Esophagus squamous epithelium (tissue), 5 donors: ENCODE measurements at places on chromosomes 1 and 21.

- DNase-seq = no peak
Measured at GRCh38 chr1:111151838-111152237, 11.8 kb downstream of the CEPT1 start.

DNA sequence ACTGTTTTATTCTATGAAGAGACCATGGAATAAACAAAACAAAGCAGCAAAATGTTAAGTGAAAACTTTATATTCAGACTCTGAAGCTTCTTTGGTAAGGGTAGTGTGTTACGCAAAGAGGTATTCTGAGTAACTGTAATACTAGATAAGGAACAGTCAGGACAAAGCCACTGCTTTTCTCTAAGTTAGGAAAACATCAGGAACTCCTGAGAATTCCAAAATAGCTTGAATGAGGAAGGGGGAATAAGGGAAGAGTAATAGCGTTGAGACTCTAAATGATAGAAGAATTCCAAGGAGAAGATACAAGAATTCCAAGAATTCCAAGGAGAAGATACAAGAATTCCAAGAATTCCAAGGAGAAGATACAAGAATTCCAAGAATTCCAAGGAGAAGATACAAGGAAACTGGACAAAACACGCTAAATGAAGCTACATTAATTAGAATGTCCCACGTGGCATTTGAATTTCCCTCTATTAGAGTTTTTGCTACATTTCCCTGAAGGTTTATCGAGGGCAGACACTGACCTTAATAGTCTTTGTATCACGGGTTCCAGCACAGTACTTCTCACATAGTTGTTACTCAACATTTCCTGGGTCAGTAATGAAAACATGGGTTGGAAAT is 71.5 kb downstream of the SMYD3 start:
- no peak for DNase-seq

GRCh38 chr1:47852006-47852718 is 145.0 kb downstream of the TRABD2B start:
- no peak for DNase-seq

GRCh38 chr1:9714257-9714718 is 62.8 kb downstream of the PIK3CD start:
- DNase-seq = no peak

GRCh38 chr1:12194666-12195216 is 27.9 kb downstream of the TNFRSF1B start:
- no peak for DNase-seq

DNA sequence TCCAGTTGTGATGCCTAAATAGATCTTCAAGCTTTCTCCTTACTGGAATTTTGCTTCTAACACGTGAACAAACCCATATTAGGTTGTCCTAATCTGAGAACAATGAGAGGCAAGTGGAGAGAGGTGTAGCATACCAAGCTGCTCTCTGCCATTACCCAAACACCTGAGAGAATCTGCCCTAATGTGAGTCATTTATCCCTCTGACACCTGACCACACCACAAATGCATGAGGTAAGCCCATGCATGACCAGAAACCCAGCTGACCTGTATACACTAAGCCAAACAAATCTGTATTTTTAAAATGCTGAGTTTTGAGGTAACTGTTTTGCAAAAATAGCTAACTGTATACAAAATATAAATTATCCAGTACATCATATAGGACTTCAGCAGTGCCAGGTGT is 1458.1 kb upstream of the B3GALT2 start:
- DNase-seq = no peak

DNA sequence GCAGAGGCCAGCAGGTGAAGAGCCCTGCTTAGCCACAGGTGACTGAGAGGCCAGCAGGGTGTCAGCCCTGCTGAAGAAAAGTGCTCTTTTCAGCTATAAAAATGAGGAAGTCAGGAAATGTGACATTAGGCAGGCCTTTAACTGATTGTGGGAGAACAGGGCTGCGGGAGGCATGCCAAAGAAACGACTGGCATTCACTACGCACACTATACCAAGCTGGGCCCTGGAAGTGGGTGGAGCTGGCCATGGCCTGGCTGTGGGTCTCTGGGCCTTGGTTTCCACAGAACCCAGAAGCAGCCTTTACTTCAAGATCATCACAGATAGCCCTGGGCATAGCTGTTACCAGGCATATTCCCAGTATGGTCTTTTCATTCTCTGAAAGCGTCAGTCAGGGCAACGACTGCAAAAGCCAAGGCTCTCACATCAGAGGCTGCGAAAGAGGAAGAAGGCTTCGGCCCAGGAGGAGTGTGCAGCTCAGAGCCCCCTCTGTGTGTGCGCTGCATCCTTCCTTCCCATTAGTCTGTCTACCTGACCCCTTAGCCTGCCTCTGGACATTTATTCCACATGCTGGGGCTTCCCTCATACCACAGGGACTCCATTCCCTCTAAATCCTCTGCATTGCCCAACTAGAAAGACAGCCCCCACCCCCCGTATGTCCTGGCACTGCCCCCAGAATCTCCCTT is 14.3 kb downstream of the SLC2A1 start:
- no peak for DNase-seq

- DNase-seq = no peak
Measured at GRCh38 chr1:93775224-93775623, 93.6 kb upstream of the BCAR3 start.

DNA sequence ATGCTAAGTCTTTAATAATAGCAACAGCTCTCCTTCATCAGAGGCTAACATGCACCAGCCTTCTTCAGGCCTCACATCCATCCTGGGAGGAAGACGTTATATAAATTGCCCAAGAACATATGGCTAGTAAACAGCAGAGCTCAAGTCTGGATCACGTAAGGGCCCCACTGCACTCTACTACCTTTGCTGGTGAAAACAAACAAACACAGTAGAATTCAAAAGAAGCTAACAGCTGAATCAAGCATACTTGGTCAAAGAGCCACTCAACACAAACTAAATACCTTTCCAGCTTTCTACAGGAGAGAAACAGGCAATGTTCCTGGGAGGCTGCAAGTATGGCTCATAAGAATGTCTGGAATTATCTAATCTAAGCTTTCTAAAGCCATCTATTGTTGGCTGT is 66.0 kb downstream of the WLS start:
- DNase-seq = no peak

DNA sequence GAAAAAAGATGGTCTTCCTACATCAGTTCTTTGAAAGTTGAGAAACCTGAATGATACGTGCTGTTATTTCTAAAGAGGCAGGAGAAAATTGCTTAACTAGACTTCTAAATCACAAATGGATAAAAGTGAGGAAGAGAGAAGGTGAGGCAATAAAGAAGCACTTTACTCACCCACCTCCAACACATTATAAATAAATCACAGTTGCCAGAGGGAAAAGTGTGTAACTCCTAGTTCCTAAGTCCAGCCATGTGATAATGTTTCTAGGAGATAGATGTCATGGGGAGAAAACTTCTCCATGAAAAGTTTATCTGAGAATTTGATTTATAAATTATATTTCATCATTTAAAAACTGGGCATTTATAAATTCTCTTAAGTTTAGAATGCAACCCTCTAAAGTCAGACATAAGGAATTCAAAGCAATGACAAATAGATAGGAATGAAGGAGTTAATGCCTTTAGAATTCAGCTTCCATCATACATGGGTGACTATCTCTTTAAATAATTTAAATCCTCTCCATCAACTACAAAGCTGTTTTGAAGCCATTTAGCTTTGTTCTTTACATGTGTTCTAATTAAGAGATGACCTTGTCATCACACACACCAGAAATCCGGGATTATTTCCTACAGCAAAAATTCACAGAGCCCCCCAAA is 60.0 kb downstream of the NRIP1 start:
- DNase-seq = no peak

DNA sequence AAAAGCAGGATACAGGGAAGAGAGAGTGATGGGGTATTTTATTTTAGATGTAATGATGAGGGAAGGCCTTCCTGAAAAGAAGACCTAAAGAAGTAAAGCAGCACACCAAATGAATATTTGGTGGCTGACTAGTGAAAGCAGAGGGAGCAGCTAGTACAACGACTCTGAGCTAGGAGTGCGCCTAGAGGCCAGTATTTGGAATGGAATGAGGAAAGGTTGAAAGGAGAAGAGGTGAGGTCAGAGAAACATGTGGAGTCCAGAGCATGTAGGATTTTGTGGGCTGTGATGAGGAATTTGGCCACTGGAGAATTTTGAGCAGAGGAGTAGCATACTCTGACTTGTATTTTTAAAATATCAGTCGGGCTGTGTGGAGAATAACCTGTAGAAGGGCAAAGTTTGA is 11.8 kb upstream of the RPL5 start:
- DNase-seq = no peak

- DNase-seq = no peak
Measured at GRCh38 chr1:229714964-229715603, 89.0 kb downstream of the URB2 start.

DNA sequence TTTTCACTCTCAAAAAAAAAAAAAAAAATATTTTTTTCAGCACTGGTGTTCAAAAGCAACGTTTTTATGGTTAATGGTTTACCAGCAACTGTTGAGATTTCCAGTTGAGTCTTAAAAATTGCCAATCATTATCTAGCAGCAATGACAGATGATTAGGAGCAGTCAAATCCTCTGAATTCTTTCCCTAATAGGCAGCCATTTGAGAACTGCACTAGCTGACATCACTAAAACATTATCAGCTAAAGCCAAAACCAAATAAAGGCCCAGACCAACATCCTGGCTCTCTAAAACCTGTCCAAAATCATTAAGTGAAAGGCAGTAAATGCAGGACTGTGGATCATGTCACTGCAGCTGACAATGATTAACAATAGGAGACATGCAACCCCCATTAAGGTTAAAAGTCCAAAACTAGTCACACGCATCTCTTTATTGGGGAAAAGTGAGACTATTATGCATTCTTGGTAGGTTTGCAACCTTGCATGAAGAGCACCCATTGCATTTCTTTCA is 14.0 kb downstream of the SFPQ start:
- no peak for DNase-seq

DNA sequence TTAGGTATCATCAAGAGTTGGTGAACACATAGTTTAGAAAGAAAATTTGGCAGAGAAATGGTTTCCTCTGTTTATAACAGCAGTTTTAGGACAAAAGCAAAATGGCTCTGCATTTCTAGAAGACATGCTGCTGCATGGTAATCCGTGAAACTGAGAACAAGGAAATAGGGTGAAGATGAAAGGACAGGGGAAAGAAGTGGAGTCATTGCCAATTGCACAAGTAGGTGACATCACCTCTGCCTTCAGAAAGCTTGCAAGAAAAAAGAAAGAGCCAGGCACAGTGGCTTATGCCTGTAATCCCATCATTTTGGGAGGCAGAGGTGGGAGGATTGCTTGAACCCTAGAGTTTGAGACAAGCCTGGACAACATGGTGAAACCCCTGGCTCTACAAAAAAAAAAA is 217.6 kb downstream of the LMX1A start:
- DNase-seq = no peak

DNA sequence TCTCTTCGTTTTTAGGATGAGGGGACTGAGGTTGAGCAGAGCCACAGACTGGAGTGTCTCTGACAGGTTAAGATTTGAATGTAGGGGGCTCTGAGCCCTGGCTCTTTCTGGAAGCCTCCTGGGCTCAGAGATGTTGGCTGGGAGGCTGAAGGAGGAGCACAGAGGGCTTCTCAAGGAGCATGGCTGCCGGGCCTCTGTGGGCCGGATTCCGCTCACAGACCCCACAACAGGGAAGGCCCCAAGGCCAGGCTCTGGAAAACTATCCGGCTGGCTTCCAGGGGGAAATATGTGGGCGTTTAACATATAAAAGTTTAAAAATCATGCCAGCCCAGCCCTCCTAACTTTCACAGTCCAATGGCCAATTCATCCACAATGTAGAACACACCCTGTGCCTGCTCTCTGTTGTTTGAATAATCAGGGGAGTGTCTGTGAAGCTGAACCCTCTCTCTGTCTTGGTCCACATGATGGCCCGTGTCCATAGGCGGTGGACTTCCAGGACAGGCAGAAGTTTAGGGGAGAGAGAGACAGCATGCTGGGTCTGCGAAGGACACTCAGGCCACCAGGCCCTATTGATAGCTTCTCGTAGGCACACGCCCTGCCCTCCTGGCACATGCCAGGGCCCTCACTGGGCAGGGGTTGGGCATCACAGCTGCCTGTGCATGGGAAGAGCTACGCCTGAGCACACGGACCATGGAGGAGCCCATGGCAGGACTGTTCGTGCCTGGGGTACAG is 10.8 kb downstream of the OBSCN start:
- no peak for DNase-seq

GRCh38 chr1:89615676-89616598 is 17.0 kb upstream of the LRRC8C start:
- DNase-seq = no peak

GRCh38 chr21:46081862-46082712 is 15.8 kb upstream of the COL6A2 start:
- DNase-seq = no peak

- no peak for DNase-seq
Measured at GRCh38 chr21:18812308-18812707, 408.7 kb upstream of the TMPRSS15 start.

- DNase-seq = no peak
Measured at GRCh38 chr1:178644308-178645120, 80.5 kb upstream of the RALGPS2 start.

DNA sequence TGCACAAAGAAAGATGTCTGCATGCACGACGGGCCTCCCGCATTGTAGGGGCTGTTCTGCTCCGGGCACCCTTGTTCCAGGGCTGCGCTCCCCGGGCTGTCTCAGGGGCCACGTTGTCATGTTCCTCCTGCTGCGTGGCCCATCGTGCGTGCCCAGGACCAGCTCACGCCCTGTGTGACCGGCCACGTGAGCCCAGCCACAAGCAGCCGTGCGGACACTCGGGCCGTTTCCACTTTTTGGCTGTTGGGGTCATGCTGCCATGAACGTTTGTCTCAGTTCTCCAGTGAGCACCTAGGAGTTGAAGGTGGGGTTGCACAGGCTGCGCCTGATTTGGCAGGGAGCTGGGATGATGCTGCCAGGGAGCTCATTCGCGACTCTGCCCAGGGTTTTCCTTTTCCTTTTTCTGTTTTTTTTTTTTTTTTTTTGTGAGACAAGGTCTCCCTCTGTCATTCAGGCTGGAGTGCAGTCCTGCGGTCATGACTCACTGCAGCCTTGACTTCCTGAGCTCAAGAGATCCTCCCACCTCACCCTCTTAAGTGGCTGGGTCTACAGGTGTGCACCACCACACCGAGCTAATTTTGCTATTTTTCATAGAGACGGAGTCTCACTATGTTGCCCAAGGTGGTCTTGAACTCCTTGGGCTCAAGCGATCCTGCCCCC is 17.4 kb downstream of the PDXK start:
- no peak for DNase-seq

DNA sequence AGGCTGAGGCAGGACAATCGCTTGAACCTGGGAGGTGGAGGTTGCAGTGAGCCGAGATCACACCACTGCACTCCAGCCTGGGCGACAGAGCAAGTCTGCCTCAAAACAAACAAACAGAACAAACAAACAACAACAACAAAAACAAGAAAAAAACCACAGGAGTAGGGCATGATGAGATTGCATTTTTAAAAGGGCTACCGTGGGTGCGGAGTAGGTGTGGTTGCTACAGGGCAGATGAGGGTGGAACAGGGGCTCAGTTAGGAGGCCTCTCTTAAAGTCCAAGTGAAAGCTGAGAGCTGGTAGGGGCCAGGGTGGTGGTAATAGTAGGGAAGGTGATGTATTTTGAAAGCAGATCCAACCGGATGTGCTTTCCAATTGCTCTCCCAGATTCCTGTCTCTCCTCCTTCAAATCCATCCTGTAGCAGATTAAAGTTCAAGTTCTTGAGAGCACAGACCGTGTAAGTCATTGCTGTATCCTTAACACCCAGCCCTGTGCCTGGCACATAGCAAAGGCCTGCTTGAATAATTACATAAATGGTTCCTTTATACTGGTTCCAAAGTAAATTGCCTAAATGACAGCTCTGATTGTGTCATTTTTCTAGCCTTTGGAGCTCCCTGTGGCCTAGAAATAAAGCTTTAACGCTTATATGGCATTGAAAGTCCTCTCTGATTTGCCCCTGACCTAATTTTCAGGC is 4.2 kb upstream of the LINGO4 start:
- DNase-seq = no peak

GRCh38 chr1:46013581-46013980 is 118.8 kb downstream of the PIK3R3 start:
- no peak for DNase-seq
